ENCODE measurements at places on chromosomes 1 and 21. TPM values are rescaled to one million over a fixed set of nuclear protein-coding genes. Genes with fewer than 3 reads are reported as not detected.
A peak's percentile ranks its signal among the peaks of the same experiment; 100 is the strongest.

DNA sequence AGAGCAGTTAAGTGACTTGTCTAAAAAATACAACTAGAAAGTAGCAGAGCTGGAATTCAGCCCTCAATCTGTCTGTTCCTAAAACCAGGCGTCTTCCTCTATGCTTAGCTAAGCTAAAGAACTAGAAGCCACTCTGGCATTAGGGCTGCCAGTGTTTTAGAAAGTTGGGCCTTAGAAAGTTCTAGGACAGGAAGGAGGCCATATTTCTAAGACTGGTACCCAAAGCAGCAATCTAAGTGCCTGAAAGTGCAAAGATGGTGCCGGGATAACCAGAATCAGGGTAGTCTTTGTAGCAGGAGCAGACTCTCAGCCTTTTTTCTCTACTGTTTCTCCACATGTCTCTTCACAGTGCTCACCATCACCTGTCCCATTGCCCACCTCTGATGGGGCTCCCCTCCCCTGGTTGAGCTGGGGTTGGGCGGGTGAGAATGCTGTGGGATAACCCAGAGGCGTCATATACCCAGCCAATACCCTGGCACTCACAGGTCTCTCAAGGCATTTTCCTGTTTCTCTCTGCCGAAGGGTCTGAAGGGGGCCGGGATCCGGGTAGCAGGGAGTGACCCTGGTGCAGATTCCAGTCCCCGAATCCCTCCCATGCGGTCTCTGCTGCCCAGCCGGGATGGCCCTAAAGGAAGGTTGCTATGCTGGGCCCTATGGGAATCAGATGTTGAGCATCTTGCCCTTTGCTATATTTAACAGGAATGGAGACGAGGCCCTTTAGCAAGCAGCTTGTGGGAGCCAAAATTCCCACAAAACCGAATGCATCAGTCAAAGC lies 1.1 kb upstream of the RCSD1 start:
- no peak for DNase-seq

GRCh38 chr1:64955097-64956009 lies 11.0 kb downstream of the JAK1 start:
- DNase-seq = no peak

DNA sequence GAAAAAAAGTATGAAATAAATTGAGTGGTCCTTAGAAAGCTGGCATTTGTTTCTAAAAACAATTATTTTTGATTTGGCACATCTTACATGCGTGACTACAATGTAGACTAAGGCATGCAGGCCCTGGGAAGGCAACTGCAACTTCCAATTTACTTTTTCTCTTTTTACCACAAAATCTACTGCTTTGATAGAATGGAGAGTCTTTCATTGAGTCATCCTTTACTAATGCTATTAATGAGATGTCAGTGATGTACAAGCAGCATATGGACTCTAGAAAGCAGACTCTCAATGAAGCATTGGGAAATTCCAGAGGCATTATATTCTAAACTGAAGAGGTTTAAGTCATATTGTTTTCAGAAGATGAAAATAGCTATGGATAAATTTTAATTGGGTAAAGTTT lies 29.6 kb upstream of the PRRX1 start:
- DNase-seq = no peak

DNA sequence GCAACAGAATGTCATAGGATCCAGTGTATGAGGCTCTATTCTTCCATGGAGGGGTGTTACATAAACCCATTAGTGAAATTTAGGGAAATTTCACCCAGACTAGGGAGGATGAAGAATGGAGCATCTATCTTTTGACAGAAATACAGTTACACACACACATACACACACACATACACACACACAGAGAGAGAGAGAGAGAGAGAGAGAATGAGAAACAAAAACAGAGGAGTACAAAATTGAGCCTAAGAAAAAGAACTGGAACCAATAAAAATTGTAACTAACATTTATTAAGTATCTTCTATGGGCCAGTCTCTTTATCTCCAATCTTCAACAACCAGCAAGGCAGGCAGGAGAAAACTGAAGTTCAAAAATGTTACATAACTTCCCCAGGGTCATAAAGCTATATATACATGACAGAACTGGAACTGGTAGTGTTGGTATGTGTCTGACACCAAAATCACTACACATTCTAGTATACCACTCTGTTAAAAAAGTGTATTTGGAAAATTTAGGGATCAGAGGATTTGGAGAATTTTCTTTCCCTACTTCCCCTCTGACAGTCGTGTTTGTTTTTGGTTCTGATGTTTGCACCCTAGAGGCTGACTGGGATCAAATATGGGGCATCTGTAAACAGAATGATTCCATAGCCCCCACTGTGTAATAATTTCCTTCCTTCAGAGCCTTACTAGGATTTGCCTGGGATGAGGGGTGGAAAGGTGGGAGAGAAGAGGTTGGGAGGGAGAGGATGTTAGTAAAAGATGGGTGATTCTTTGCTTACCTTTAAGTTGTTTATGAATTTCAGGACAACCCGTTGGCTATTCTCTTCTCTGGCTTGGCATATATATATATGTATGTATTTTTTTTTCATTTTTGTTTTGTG lies 1.0 kb upstream of the ZFYVE9 start:
- no peak for DNase-seq

GRCh38 chr1:215719552-215719951 lies 152.4 kb downstream of the KCTD3 start:
- DNase-seq = no peak

DNA sequence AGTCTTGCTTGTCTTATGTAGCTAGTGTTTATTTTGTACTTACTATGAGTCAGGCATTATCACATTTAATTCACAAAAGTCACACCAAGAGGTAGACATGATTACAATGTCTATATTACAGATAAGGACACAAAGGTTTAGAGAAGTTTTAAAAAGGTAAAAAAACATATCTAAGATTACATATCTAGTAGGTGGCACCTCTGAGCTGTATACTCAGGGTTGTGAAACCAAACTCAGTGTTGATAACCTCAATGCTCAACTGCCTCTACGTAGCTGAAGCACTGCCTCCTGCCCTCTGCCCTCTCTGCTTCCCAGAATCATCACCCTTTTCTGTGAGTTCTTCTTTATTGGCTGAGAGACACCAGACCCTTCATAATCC lies 431.3 kb downstream of the DISC1 start:
- no peak for DNase-seq

GRCh38 chr1:5637171-5637570 lies 355.1 kb downstream of the NPHP4 start:
- DNase-seq = no peak

DNA sequence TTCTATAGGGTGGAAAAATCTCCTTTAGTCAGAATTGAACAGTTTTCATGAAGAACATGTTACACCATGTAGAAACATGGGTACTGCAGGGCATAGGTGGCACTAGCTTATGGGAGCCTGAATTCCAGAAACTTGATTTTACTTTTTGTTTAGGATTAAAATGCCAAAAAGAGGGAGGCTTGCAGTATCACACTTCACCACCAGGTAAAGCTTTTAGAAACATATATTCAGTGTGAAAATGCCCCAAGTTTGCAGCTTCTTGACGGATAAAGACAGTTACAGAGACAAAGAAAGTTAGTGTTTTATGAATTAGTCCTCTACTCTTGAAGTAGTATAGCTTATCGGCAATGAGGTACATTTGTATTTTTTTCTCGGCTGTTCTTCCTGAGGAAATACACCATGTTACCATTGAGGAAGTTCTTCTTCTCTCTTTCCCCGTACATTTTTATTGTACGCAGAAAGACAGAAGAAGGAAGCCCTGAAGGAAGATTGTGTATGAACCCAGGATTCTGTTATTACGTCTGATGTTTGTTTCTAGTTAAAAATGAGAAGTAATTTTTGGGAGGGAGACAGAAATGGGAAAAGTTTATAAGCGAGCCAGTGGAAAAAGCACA lies 66.1 kb downstream of the PBX1 start:
- no peak for DNase-seq

- no peak for DNase-seq
These were observed 3.7 kb downstream of the CHIA start for GRCh38 chr1:111294390-111294789.

- DNase-seq = no peak
These were observed 86.8 kb downstream of the LRRC8C start for GRCh38 chr1:89719502-89720306.

DNA sequence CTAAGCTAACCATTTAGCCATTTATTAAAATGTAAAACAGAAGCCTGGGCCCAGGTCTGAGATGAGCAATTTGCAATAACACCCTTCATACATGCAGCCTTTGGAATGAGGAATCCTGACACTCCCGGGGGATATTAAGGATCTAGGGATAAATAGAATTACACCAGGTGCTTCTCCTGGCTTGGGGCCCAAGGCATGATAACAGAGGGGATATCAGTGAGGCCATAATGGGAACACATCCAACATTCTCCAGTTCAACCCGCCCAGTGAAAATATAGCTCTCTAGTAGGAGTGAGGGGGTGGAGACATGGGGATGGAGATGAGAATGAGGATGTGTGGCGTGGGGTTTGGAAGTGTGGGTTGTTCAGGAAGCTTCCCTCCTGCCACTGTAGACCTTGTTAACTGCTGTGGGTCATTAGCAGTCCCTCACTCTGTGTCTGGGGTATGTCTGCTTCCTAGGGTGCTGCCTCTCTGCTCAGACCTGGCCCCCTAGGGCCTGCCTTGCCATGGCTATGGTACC lies 57.9 kb upstream of the KANK4 start:
- no peak for DNase-seq

GRCh38 chr1:221905802-221906201 lies 163.9 kb upstream of the DUSP10 start:
- DNase-seq = no peak

- no peak for DNase-seq
These were observed 2.0 kb downstream of the SV2A start for GRCh38 chr1:149915429-149916192.

GRCh38 chr1:208225954-208226937 lies 17.9 kb downstream of the PLXNA2 start:
- DNase-seq = no peak

GRCh38 chr1:151416231-151416630 lies 16.9 kb downstream of the PSMB4 start:
- DNase-seq = no peak

DNA sequence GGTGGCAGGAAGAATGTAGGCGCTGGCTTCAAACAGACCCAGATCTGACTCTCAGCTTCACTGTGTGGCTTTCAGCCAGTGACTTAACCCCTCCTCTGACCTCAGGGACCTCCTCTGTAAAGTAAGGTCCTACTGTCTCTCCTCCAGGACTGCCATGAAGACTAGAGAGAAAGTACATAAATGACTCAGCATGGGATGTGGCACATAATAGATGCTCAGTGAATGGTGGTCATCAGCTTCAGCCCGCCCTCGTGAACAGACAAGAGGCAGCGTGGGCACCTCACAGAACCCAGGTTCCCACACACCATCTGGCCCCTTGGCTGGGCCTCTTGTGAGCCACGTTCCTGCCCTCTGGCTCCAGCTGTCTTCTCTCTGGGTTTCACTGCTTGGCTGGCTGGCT lies 126.0 kb downstream of the SYF2 start:
- no peak for DNase-seq

GRCh38 chr1:59903141-59903754 lies 23.3 kb downstream of the CYP2J2 start:
- DNase-seq = no peak

GRCh38 chr1:226126824-226127569 lies 59.5 kb downstream of the ACBD3 start:
- no peak for DNase-seq

DNA sequence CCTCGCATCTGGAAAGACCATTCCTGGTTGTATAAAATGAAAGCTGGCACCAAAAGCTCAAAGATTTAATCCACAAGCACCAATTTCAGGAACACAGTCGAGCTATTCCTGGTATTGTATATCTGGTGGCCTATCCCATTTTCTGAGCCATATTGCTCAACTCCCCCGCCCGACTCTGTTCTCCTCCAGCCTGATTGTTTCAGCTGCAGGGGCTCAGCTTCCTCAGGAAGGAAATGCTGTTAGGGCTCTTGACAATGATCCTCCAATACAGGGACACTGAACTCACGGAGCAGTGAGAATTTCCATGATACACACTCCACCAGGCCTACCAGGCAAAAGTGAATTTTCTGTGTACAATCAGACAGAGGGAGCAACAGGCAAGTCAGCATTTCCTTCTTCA lies 16.9 kb upstream of the TDRD10 start:
- DNase-seq = no peak

DNA sequence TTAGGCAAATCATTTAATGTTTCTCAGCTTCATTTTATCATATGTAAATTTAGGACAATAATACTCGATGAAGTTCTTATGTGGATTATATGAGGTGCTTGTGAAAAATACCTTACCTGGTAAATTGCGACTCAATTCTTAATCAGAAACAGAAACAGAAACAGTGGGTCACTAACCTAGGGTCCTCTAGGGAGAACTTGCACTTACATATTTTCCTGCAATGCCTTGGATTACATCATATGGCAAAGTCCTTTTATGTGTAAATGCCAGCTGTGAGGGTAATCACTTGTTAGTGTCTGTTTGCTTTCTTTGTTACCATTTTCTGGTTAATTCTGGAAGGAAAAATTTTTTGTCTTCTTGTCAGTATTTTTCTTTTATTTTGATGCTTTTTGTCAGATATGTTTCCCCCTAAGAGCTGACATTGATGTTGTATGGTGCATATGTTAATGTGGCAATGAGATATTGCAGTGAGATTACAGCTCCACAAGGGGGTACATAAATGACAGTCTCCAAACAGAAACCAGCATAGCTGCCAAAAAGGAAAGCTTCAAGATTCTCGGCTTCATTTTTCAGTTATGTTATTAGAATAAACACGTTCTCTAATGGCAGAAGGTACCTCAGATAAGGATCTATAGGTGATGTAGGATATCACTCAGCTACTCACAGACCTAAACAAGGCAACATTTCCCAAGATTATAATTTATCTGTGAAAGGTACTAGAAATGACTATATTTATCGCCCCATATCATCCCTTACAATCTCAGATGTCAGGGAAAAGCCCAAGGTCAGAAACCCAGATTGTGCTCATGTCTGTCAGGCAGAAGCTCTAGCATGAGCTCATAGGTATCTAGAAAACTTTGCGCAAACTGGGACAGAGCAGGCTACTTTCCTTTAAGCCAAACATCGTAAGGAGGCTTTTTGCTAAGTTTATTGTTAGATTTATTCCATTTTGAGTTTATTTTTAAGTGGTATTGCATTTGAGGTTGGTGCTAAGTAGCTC lies 119.9 kb downstream of the FASLG start:
- DNase-seq = no peak

DNA sequence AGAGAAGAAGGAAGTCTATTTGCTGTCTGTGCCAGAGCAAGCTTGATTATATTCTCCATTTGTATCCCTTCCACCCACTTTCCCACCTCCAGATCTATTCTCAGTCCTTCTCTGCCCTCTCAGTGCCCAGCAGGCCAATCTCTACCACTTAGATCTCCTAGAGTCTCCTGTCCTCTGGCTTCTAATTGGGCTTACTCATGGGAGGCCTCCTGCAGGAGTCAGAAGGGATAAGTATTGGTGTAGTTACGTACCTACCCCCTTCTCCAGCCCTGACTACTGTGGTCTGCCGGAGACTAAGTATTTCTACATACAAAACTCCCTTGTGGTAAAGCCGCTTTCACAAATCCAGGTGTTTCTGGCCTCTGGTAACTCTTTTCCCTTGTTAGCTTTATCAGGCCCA lies 221.2 kb downstream of the PTGER3 start:
- DNase-seq = no peak

GRCh38 chr1:183915625-183916510 lies 110.9 kb downstream of the RGL1 start:
- DNase-seq = peak; percentile 86

The MROH9 gene
- not detected for polyA plus RNA-seq

The KRTAP19-3 gene
- polyA plus RNA-seq = not detected

The THEM5 gene
- not detected for polyA plus RNA-seq

The SH3BGR gene
- polyA plus RNA-seq = 30.8 TPM

The KLHDC9 gene
- polyA plus RNA-seq = 8.4 TPM

The TCHHL1 gene
- polyA plus RNA-seq = not detected

The FNDC5 gene
- 1.5 TPM for polyA plus RNA-seq

The TRNP1 gene
- 31.4 TPM for polyA plus RNA-seq

The ETNK2 gene
- polyA plus RNA-seq = 25.8 TPM
